ENCODE measurements at places on chromosomes 6 and 20. TPM values are rescaled to one million over a fixed set of nuclear protein-coding genes. Genes with fewer than 3 reads are reported as not detected.
A peak's percentile ranks its signal among the peaks of the same experiment; 100 is the strongest.

Gene OPRL1
- 0.68 TPM for polyA plus RNA-seq

Gene STXBP5
- polyA plus RNA-seq, result 7.2 TPM

Gene GSTA5
- not detected for polyA plus RNA-seq

Gene EEF1A2
- not detected for polyA plus RNA-seq

Gene PPIL4
- 10.0 TPM for polyA plus RNA-seq

Gene MEA1
- 110 TPM for polyA plus RNA-seq

Gene PHACTR3
- not detected for polyA plus RNA-seq

Gene WFDC12
- not detected for polyA plus RNA-seq

Gene SAPCD1
- polyA plus RNA-seq, result 0.89 TPM

Gene IMPG1
- not detected for polyA plus RNA-seq

Gene ANGPT4
- not detected for polyA plus RNA-seq

DNA sequence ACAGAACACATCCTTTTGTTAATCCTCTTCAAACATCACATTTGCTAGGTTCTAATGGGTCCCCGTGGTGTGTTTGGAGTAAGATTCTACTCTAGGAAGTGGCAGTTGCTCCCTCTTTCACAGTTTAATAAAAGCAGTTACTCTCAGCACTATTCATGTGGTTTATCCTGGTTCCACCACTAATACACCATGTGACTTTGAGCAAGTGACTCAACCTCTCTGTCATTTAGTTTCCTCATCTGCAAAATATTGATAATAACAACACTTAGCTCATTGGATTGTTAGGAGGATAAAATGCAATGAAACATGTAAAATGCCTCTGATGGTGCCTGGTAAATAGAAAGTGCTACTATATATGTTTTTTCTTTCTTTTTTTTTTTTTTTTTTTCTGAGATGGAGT lies 488.0 kb upstream of the NOX3 start:
- H3K36me3 ChIP-seq, result no peaks in the 10 kb centered on the region
- H3K27me3 ChIP-seq, result no peaks in the 10 kb centered on the region
- no peak overlapping the region for H3K27ac ChIP-seq
- H3K4me1 ChIP-seq, result no peaks in the 10 kb centered on the region

- H3K27me3 ChIP-seq, result no peaks in the 10 kb centered on the region
- no peak for DNase-seq
- no peak overlapping the region for H3K4me3 ChIP-seq
Observed at GRCh38 chr6:35388030-35388429, 45.7 kb downstream of the PPARD start.

GRCh38 chr20:62576815-62577489 lies 65.4 kb upstream of the SLCO4A1 start:
- H3K27me3 ChIP-seq, result peaks cover 3% of the 10 kb centered on the region
- DNase-seq, result no peak
- no peak overlapping the region for H3K27ac ChIP-seq
- no peaks in the 10 kb centered on the region for H3K36me3 ChIP-seq

- no peaks in the 10 kb centered on the region for H3K27me3 ChIP-seq
- no peak for DNase-seq
Observed at GRCh38 chr20:18808712-18809111, 4.9 kb upstream of the SCP2D1 start.

DNA sequence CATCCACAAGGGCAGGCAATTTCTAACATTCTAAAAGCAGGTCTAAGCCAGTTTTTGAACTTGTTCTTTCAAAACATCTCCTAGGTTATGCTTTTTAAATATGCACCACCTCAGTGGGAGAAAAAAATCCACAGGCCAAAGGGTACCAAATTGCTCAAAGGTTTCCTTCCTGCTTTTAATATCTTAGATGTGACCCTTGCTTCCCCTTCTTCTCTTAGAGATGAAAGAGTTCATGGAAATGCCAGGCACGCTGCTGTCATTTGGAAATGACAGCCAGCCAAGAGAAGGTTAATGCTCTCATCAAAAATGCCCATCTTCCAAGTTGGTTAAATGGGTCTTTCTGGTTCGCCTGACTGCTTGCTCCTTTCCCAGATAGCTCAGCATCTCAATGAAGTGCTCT lies 497.1 kb downstream of the CD83 start:
- H3K4me3 ChIP-seq, result no peak overlapping the region
- H3K36me3 ChIP-seq, result no peaks in the 10 kb centered on the region
- H3K4me1 ChIP-seq, result no peaks in the 10 kb centered on the region
- H3K27me3 ChIP-seq, result no peaks in the 10 kb centered on the region
- no peak overlapping the region for H3K27ac ChIP-seq

- DNase-seq, result no peak
- H3K36me3 ChIP-seq, result no peaks in the 10 kb centered on the region
- no peak overlapping the region for H3K27ac ChIP-seq
- no peak overlapping the region for H3K4me3 ChIP-seq
Observed at GRCh38 chr6:150142097-150142669, 661 bp upstream of the PPP1R14C start.

DNA sequence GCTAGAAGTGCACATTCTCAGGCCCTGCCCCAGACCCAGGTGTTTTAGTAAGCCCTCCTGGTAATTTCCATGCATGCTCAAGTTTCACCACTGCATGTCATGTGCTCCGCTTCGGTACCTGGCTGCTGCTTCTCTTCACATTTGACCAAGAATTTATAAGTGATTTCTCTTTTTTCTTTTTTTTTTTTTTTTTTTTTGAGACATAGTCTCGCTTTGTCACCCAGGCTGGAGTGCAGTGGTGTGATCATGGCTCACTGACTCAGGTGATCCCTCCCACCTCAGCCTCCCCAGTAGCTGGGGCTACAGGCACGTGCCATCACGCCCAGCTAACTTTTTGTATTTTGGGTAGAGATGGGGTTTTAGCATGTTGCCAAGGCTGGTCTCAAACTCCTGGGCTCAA lies 16.0 kb downstream of the TM9SF4 start:
- peaks cover 6% of the 10 kb centered on the region for H3K36me3 ChIP-seq
- H3K27me3 ChIP-seq, result no peaks in the 10 kb centered on the region
- H3K4me3 ChIP-seq, result no peak overlapping the region
- DNase-seq, result no peak

DNA sequence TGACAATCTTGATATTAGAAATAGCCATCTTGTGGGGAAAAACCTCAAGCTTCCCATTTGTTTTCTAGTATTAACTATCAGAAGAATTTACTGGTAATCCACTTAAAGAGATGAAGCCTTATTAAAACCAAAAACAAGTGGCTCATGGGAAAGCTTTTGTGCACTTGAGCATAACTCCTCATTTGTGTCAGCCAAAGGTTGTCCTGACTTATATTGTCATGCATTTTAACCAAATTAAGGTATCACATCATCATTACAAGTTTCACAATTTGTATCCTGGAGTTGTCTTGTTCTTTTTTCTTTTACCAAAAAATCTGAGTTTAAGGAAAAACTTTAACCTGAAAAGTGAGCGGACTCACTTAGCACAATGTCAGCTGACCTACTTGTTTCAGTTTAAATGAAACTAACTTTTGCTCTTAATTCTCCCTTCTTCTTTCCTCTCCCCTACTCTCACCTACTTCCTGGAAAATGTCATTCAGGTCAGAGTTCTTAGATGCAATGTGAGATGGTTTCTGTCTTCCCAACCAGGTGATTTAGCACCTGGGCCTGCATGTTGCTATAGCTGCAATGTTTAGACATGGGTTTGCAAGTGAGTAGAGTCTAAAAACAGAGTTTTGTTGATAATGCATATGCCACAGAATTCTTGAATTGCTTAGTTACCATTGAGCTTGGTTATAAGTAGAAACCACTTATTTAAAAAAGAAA lies 82.8 kb downstream of the TNFAIP3 start:
- peaks cover 22% of the 10 kb centered on the region for H3K4me1 ChIP-seq
- no peak overlapping the region for H3K27ac ChIP-seq
- H3K27me3 ChIP-seq, result no peaks in the 10 kb centered on the region
- no peak overlapping the region for H3K4me3 ChIP-seq
- DNase-seq, result peak; percentile 68

DNA sequence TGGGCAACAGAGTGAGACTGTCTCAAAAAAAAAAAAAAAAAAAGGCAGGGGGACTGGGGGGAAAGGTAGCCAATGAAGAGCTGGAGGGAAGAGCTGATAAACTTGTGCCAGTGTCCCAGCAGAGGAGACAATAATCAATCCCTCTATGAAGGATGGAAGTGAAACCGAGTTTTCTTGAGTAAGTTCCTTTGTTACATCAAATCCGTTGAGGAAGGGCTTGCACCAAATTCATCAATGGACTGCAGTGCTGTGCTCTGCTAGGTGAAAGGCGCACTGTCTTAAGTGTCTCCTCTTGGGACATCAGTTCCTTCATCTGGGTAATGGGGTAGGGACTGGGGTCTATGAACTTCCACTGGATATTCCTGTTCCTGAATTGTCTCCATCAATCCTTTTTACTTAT lies 3.0 kb upstream of the CRIP3 start:
- no peak for DNase-seq
- H3K27ac ChIP-seq, result no peak overlapping the region
- H3K4me3 ChIP-seq, result no peak overlapping the region
- H3K4me1 ChIP-seq, result peaks cover 14% of the 10 kb centered on the region
- H3K27me3 ChIP-seq, result no peaks in the 10 kb centered on the region

DNA sequence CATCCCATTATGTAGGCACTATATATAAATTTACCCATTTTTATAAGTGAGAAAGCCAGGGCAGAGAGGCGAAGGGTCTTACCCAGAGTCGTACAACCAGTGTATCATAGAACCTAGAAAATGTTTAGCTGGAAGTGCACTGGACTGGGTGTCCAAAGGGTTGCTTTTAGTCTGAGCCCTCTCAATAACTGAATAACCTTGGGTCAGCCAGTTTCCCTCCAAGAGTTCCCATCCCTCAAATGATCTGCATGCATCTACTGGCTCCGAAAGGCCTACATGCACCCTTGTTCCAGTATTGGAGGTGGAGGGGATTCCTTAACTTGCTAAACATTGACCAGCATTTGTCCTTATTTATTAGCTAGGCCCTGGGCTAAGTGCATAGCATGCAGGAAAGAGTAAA lies 3.8 kb downstream of the SNPH start:
- peaks cover 24% of the 10 kb centered on the region for H3K4me1 ChIP-seq
- DNase-seq, result no peak
- H3K27ac ChIP-seq, result no peak overlapping the region
- H3K4me3 ChIP-seq, result no peak overlapping the region
- H3K36me3 ChIP-seq, result no peaks in the 10 kb centered on the region

DNA sequence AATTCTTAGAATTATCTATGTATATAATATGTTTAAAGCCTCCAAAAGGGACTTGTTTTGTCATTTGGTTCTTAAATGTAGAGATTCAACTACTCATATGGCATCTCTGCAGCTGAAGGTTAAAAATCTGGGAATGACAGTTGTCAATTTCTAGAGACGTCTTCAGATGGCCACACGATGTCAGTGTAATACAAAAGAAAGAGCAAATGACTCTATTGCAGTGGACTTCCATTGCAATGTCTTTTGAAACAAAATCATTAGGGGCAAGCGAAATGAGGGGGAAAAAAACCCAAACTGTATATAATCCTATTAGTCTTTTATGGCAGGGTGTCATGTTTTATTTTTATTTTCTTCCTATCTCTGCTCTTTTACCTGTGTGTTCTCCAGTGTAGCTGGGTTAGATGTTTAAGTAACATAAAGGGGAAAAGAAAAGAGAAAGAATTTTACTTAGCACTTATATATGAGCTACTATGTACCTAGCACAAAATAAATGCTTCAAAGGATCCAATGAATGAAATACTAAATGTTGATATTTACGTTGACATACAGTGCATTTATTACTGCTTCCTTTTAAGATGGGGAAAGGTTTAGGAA lies 26.2 kb downstream of the CCN2 start:
- no peaks in the 10 kb centered on the region for H3K36me3 ChIP-seq
- H3K27me3 ChIP-seq, result no peaks in the 10 kb centered on the region
- H3K4me3 ChIP-seq, result no peak overlapping the region
- DNase-seq, result no peak

- peak; percentile 13 for DNase-seq
- no peaks in the 10 kb centered on the region for H3K27me3 ChIP-seq
- peaks cover 20% of the 10 kb centered on the region for H3K4me1 ChIP-seq
- peak overlapping the region; percentile 45 for H3K27ac ChIP-seq
- H3K4me3 ChIP-seq, result no peak overlapping the region
Observed at GRCh38 chr6:151757506-151757955, 50.0 kb upstream of the ESR1 start.

DNA sequence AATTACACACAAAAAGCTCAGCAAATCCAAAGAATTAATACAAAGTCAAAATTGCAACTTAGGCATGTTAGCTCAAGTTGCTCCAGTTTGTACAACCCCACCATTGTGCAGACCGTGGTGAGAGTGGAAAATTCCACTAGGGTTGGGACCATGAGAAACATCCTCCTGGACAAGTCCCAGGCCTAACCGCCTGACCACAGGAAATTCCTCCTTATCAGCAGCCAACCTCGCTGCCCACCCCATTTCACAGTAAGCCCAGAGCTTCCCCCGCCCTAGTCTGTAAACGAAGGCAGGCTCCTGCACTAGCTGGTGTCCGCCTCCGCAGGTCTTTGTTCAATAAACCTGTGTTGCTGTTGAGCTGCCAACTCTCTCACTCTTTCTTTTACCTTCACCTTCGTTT lies 1023.3 kb downstream of the EYS start:
- no peak for DNase-seq
- no peaks in the 10 kb centered on the region for H3K36me3 ChIP-seq
- no peaks in the 10 kb centered on the region for H3K4me1 ChIP-seq
- H3K27me3 ChIP-seq, result no peaks in the 10 kb centered on the region
- no peak overlapping the region for H3K27ac ChIP-seq

DNA sequence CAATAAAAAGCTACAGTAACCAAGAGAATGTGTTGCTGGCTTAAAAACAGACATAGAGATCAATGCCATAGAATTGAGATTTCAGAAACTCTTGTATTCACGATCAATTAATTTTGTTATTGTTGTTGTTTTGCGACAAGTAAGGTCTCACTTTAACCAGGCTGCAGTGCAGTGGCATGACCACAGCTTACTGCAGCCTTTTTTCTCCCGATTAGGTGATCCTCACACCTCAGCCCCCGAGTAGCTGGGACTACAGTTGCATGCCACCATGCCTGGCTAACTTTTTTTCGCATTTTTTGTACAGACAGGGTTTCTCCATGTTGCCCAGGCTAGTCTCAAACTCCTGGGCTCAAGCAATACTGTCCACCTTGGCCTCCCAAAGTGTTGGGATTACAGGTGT lies 42.2 kb downstream of the RANBP9 start:
- H3K4me3 ChIP-seq, result no peak overlapping the region
- peaks cover 88% of the 10 kb centered on the region for H3K4me1 ChIP-seq
- no peak for DNase-seq
- no peaks in the 10 kb centered on the region for H3K27me3 ChIP-seq

- no peak overlapping the region for H3K4me3 ChIP-seq
- no peaks in the 10 kb centered on the region for H3K4me1 ChIP-seq
- no peaks in the 10 kb centered on the region for H3K36me3 ChIP-seq
- H3K27me3 ChIP-seq, result no peaks in the 10 kb centered on the region
- no peak for DNase-seq
- H3K27ac ChIP-seq, result no peak overlapping the region
Observed at GRCh38 chr20:35680452-35681183, 15.9 kb upstream of the CPNE1 start.

DNA sequence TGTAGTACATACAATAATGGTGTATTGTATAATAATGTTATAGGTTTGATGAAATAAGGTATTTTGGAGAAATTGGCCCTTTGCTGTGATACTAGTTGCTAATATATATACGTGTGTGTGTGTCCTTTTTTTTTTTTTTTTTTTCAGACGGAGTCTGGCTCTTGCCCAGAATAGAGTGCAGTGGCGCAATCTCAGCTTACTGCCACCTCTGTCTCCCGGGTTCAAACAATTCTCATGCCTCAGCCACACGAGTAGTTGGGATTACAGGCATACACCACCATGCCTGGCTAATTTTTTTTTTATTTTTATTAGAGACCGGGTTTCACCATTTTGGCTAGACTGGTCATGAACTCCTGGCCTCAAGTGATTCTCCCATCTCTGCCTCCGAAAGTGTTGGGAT lies 23.3 kb downstream of the SENP6 start:
- no peaks in the 10 kb centered on the region for H3K27me3 ChIP-seq
- DNase-seq, result no peak
- H3K4me3 ChIP-seq, result no peak overlapping the region
- no peak overlapping the region for H3K27ac ChIP-seq
- peaks cover 20% of the 10 kb centered on the region for H3K4me1 ChIP-seq
